NCI-H1417 treated with DMSO at 0.1 percent for 48 hours (cell line): ENCODE measurements at places on chromosomes 4 and X.

DNA sequence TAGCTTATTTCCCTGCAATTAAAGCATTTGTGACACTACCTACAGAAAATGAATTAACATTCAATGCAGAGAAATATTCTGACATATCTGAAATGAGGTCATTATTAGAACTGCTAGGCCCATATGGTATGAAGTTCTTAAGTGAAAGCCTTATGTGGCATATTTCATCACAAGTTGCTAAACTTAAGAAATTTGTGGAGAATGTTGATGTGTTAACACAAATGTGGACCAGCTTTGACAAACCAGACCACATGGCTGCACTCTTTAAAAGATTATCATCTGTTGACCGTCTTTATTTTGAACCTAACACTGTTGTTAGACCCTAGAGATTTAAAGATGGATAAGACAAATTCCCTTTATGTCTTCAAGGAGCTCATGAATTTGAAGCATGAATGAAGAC, 1024.1 kb downstream of the RPA4 start:
- no peak for DNase-seq

- DNase-seq = no peak
Observed at GRCh38 chrX:49230500-49231232, 2.5 kb downstream of the CACNA1F start.

DNA sequence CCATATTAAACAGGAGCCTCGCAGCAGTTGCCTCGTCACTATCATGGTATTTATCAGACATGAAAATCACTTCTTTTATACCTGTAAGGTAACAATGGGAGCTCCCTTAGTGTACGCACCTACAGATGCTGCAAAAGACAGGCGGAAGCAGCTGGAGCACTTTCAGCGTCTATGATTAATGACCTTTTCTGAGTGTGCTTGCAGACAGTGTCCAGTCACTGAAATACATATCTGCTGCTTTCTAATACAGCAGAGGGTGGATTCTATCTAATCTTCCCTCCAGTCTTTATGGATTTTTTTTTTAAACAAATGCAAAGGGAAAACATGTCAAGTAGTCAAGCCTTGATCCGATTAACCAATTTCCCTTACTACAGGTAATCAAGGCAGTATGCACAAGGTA, 24.1 kb downstream of the DCTD start:
- peak; percentile 23 for DNase-seq

DNA sequence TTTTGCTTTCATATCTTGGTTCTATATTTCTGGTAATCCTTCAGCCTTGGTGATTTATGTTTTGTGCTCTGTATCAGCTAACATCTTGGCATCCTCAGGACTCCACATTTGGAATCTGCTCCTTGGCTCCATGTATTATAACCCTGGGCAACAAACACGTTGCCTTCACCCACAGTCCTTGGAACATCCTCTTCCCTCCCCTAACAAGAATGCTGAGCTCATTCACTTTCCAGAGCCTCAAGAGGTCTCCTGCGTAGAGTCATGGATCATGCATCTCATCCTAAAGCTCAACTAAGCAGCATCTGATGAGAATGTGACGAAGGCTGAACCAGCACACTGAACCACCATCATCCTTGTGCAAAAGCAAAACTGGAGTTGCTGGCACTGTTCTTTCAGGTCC, 60.5 kb upstream of the C1GALT1C1 start:
- no peak for DNase-seq

DNA sequence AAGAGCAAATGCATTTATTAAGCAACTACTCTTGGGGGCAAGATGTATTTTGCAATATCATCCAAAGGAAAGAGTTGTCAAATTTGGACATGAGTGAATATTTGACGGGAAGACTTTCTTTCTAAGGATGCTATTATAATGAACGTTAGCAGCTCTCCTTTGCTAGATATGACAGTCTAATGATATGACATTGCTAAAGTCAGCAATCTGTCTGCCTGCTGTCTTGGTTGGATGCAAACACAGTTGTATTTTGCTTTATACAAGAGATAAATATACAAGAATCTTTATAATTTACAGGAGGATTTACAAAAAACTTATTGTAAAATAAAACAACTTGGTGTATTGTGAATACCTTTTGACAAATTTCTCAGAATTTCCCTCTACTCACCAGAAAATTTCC, 37.5 kb downstream of the MAGEC1 start:
- no peak for DNase-seq

DNA sequence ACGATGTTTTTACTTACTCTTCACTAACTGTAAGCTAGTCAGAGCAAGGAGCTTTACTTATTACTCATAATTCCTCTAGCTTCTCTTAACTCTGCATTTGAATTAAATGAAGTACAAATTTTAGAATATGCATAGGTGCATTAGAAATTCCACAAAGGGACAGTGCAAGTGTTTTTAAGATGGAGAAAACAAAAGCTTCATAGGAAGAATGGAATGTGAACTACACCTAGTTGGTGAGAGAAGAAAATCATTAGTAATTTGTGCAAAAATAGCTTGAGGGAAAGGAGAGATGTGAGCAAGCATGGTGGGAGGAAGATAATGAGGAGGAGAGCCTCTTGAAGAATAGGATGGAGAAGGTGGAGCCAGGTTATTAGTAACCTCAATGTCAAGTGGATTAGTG, 77.5 kb upstream of the SMARCA5 start:
- DNase-seq = no peak

DNA sequence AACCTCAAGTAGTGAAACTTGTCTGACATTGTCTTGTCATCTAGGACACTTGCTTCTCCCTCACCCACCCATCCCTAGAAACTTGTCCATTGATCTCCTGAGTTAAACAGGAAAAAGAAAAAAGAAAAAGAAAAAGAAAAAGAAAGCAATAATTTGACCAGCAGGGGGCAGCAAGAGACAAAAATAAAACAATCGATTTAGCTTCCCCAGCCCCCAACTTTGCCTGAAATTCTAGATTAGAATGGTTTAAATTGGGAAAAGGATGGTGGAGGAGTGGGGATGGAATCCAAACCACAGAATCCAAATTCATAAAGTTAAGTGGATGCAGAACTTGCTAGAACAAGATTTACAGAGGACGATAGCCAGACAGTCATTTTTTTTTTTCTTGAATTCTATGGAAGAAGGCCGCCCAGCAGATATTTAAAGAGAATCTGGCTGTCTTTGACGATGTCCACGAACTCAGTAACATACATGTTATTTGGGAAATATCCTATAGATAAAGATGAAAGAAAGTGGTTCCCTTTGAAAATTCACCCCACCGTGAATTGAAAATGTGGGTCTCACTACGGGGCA, 282.9 kb downstream of the USP46 start:
- DNase-seq = no peak

GRCh38 chr4:174423257-174423944, 98.9 kb downstream of the HPGD start:
- no peak for DNase-seq

DNA sequence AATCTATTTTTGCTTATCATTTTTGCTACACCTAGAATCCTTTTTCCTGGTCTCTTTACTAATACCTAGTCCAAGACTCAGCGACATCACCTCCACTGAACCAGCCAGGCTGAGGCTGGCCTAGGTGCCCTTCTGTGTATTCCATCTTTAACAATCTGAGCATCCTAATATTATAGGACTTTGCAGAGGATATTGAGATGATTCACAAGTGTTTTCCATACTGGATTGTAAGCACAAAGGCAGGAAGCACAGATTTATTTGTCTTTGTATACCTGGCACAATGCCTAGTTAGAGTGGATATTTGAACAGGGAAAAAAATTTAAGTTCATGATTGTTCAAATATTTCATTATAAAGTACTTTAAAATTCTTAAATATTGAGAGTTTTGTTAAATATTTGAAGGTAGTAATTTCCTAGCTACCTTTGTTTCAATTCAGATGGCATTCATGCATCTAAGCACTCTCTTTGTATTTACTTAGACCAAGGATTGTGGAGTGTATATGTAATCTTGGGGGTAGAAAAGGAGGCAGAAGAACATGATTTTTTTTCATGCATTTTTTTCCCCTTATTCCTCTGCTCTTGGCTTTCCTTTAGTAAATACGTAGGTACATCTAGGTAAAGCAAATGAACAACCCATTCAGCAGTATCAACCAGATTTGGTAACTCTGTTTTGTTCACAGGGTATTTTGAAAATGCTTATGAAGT, 18.4 kb downstream of the SMARCA5 start:
- DNase-seq = no peak

- no peak for DNase-seq
Observed at GRCh38 chr4:2762048-2762447, 5.9 kb upstream of the TNIP2 start.

DNA sequence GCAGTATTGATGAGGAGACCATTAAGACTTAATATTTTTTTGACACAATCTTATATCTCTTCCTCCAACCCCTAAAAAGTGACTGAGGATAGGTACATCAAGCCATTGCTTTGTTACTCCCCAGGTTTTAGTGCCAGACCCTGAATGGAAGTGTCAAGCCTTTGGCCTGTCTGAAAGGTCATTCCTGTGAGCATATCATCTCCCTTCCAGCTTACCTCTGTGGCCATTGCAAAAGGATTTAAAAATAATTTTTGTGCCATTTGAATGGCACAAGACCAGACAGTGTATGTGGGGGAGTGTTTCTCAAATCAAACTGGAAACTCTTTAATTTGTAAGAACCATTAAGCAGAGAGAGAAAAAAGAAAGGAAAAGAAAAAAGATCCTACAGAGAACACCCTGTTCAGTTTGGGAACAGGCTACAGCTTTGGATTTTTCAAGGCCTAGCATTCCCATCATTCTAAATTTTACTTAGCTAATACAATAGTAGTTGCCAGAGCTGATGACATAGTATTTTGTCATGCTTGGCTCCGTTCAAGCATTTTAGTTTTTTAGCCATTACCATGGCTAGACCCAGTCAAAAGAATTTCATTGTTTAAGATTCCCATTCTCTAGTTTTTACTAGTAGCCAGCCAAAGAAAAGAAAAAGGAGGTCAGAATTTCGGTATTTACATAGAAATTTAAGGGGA, 49.6 kb downstream of the HPF1 start:
- no peak for DNase-seq
